Natural killer cell treated with Interleukin-12 subunit alpha and Interleukin-12 subunit beta and Interleukin-15 and Interleukin-18, amount 100 ng/mL, for 72 hours (primary cell): ENCODE measurements at places on chromosomes 1 and 21. TPM values are rescaled to one million over a fixed set of nuclear protein-coding genes. Genes with fewer than 3 reads are reported as not detected.
A peak's percentile ranks its signal among the peaks of the same experiment; 100 is the strongest.

GRCh38 chr1:46065405-46065804, 67.0 kb downstream of the PIK3R3 start:
- no peak for DNase-seq

- DNase-seq = no peak
These were observed 1.4 kb upstream of the ARHGEF2 start for GRCh38 chr1:155979597-155980343.

- no peak for DNase-seq
These were observed 31.2 kb upstream of the QSOX1 start for GRCh38 chr1:180123463-180123936.

- DNase-seq = no peak
These were observed 93.9 kb upstream of the ADGRL4 start for GRCh38 chr1:79100385-79100784.

- no peak for DNase-seq
These were observed 54.2 kb downstream of the HMCN1 start for GRCh38 chr1:185788386-185788785.

DNA sequence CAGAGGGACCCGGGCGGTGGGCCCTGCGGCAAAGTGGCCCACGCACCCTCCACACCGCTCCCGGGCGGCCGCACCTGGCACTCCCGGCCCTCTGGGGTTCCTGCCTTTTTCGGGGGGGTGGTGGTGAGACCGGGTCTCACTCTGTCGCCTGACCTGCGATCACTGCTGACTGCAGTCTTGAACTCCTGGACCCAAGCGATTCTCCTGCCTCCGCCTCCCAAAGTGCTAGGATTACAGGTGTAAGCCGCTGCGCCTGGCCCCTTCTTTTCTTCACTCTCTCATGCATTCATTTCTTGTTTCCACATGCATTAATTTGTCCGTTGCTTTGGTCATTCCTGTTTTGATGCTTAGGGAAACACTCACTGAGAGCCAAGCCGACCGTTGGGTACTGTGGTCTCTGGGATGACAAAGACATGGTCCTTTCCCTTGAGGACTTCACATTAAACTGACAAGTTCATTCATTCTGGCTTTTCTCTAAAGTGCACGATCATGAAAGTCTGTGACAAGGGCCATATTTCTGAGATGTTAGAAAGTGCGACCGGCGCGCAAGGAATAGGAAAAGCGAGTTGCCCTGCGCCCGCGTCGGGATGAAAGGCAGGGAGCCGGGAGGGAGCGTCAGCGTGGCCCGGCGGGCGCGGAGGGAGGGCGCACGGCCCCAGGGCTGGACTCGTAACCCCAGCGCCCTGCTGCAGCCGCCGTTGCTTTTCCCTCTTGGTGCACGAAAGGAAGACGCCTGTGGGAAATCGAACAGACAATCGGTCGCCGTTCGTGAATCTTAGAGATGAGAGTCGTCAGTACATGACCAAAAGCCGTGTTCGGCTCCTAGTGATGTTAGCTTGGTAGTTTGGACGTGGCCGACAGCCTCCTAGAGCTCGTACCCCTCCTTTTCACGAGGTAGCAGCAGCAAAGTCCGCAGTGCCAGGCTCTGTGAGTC, 1.0 kb upstream of the MCOLN2 start:
- DNase-seq = no peak

DNA sequence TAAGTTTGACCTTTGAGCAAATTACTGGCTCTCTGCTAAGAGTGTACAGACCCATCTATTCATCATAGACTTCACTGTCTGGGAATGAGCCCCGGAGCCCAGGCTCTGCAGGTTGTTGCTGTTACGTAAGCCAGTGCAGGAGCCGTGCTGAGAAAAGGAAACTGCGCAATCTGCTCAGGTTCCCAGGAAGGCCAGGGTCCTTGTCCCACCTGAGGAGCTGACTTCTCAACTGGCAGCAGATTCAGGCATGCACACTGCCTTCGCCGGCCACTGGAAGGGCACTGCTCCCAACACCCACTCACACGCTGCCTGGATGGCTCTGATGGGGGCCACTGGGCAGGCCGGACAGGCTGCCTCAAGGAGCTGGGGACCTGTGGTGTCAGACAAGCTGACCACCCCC, 19.5 kb downstream of the RCAN1 start:
- no peak for DNase-seq

Gene ZP4
- not detected for total RNA-seq

Gene S100A14
- total RNA-seq = not detected

- DNase-seq = no peak
These were observed 21.1 kb downstream of the PAX7 start for GRCh38 chr1:18651713-18652112.

- DNase-seq = no peak
These were observed 26.0 kb upstream of the CDCA8 start for GRCh38 chr1:37666241-37666867.

- peak; percentile 44 for DNase-seq
These were observed 425.6 kb upstream of the VAMP3 start for GRCh38 chr1:7345516-7345915.

DNA sequence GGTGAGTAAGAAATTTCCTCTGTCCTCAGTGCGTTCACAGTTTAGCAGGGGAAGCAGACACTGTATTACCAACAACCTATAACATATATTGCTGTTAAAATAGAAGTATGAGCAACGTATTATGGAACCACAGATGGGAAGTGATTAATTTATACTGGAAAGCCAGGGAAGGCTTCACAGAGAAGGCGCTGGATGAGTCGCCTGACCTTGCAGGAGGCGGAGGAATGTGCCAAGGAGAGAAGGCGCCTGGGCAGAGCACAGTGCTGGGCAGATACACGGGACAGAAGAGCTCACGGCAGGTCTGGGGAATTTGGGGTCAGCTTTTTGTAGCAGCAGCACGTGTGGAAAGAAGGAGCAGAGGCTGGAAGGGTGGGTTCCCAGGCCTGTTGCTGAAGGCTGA, 116.3 kb downstream of the DHRS3 start:
- no peak for DNase-seq

Gene TIE1
- total RNA-seq = 11.4 TPM

GRCh38 chr1:22826604-22827580, 116.3 kb downstream of the EPHB2 start:
- DNase-seq = no peak

GRCh38 chr1:153599847-153600246, 13.1 kb downstream of the S100A16 start:
- no peak for DNase-seq

GRCh38 chr1:197471248-197471985, 203.4 kb downstream of the CRB1 start:
- DNase-seq = no peak

DNA sequence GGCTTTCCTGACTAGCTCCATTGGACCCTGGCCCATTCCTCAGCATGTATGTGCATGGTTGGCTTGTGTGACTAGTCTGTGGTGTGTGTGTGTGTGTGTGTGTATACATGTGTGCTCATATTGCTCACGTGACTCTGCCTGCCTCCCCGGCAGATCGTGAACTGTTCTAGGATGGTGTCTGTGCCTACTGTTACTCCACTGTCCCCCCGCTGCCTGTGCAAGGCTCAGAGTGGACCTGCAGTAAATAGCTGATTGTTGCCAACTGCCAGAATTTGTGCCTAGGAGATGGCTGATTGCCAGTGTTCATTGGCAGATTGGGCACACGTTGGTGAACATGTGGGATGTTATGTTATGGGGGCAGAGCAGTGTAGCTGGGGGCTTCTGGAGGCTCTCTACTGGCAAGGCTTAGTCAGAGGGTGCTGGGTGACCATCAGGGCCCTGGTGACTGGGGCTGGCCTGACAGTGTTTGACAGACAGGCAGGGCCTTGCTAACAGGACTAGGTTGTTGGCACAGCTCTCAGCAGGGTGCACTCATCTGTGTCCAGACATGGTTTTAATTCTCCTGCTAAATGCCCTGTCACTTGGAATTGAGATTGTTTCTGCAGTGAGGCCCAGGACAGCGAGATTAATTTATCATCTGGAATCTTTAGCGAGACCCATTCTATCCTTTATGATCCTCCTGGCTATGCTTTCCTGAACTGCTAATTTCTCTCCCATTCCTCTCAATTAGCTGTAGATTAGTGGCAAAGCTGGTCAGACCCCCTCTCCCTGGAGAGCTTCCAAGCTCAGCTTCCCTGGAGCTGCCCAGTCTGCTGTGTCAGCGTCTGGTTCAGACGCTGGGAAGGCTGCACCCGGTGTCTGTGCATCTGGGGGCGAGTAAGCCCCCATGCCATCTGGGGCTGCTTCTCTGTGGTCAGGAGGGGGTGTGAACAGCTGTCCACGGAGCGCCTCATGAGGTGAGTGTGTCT, 20.8 kb downstream of the SLC6A17 start:
- DNase-seq = no peak

Gene UBE2J2
- 119 TPM for total RNA-seq

Gene CD53
- total RNA-seq = 897 TPM

GRCh38 chr1:34926156-34926555, 3.3 kb downstream of the DLGAP3 start:
- no peak for DNase-seq

DNA sequence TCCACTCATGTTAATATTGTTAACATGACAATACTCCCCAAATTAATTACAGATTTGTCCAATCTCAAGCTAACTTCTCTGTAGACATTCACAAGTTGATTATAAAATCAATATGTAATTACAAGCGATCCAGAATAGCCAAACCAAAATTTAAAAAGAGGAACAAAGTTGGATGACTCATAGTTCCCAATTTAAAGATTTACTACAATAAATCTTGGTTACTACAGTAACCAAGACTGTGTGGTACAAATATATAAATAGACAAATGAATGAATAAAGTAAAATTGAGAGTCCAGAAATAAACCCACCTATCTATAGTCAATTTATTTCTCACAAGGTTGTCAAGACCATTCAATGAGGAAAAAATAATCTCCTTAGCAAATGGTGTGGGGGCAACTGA, 7.1 kb upstream of the KRTAP10-4 start:
- no peak for DNase-seq

Gene RGS1
- total RNA-seq = 143 TPM

GRCh38 chr1:2304921-2305681, 77.0 kb downstream of the SKI start:
- peak; percentile 80 for DNase-seq

- DNase-seq = no peak
These were observed 8.0 kb upstream of the DISP3 start for GRCh38 chr1:11470912-11471311.

DNA sequence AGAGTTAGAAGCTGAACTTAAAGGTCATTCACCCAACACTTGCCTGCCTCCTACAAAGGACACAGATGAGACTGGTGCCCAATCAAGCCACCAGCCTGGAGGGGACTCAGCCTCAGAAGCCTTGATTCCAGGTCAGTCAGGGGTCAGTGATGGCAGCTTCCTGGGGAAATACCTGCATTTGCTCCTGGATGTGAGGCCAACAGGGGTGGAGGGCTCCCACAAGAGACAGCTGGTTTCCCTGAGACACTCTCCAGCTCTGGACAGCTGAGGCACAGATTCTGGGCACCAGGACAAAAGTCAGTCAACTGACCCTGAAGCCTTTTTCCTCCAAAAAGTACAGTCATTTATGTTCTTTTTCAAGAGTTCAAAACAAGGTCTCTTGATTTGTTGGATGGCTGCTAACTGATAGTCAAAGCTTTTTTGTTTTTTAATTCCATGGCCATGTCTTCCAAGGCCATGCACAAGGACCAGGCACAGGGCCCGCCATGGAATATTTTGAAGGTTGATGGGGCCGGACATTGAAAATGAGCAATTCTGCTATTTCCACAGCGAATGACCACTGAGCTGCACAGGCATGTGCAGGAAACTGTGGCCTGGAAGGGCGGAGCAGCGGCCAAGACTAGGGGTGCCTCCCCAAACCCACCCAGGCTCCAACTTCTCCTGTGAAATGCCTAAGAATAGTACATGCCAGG, 1.8 kb downstream of the C2CD2 start:
- DNase-seq = no peak

DNA sequence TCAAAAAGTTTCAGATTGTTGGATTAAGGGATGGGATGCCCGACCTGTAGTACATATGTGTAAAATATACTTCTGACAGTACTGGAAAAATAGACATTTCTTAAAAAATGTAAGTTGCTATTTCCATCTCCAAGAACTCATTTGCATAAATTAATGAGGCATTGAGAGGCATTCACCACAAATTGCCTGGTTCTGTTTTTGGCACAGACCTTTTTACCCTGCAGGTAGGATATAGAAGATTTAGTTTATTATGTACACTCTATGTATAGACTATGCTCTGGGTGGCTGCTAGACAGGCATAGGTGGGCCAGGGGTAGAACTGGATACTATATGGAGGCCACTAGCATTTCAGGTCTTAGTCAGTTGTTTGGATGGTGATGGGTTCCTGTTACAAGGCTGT, 8.0 kb downstream of the CCDC17 start:
- DNase-seq = no peak

Gene BRDT
- not detected for total RNA-seq

Gene VWA5B1
- total RNA-seq = not detected

GRCh38 chr1:172446547-172446946, 2.7 kb upstream of the PIGC start:
- no peak for DNase-seq

- no peak for DNase-seq
These were observed 45.0 kb upstream of the RASAL2 start for GRCh38 chr1:178048883-178049282.

Gene BCL2L15
- 3.0 TPM for total RNA-seq

DNA sequence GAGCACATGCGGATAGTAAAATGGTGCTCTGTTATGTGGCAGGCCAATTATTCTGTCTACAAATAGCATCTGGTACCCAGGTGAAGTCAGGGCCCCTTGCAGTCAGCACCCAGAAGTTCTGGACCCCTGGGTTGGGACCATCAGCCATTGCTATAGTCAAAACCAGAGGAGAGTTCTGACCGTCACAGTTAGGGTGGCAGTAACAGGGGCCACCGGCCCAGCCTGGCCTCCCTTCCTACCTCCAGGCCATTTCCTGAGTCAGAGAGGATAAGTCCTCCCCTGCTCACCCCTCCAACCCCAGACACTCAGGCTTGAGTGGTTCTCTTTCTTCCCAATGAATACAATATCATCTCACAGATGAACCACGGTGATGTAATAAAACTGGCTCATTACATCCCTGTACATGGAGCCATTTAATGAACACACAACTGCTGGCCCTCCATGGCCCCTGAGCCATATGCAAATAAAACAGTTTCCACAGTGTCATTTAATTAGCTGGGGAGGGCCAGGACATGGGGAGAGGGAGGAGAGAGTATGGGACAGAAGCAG, 673.6 kb downstream of the MATN1 start:
- peak; percentile 16 for DNase-seq

GRCh38 chr1:35505911-35506798, 51.0 kb downstream of the KIAA0319L start:
- DNase-seq = peak; percentile 63
